ENCODE measurements at places on chromosomes 1 and 21.

DNA sequence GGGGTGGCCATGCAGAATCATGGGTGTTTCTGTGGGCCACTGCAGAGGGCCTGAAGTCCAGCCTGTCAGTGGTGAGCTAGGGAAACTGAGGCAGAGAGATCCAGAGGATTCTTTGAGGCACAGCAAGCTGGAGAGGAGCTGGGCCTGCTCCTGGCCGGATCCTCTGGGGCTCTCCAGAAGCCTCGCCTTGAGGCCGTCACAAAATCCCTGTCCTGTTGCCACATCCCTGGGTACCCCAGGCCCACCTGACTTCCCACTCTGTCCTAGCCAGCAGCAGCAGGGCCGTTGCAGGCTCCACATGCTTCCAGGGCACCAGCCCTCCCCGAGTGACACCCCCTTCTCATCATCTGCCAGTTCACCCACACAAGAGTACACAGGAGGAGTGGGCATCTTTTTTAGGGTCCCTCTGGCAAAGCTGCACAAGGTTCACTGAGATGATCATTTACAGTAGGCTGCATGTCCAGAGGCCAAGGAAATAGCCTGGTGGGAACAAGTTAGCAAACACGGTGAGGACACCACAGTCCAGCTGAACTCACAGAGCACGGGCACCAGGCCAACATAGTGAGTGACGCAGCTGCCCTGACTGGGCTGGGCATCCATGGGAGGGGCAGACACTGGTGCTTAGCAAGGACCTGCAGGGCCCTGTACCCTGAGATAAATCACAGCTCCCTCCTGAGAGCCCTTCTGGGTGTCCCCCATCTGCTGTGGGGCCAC is 25.1 kb upstream of the TSPEAR start:
- no peak for DNase-seq

GRCh38 chr1:205510308-205510950 is 6.0 kb downstream of the CDK18 start:
- DNase-seq: no peak

GRCh38 chr1:147105909-147106308 is 66.4 kb downstream of the PRKAB2 start:
- no peak for DNase-seq

GRCh38 chr1:18021242-18021641 is 86.4 kb upstream of the IGSF21 start:
- DNase-seq: no peak

DNA sequence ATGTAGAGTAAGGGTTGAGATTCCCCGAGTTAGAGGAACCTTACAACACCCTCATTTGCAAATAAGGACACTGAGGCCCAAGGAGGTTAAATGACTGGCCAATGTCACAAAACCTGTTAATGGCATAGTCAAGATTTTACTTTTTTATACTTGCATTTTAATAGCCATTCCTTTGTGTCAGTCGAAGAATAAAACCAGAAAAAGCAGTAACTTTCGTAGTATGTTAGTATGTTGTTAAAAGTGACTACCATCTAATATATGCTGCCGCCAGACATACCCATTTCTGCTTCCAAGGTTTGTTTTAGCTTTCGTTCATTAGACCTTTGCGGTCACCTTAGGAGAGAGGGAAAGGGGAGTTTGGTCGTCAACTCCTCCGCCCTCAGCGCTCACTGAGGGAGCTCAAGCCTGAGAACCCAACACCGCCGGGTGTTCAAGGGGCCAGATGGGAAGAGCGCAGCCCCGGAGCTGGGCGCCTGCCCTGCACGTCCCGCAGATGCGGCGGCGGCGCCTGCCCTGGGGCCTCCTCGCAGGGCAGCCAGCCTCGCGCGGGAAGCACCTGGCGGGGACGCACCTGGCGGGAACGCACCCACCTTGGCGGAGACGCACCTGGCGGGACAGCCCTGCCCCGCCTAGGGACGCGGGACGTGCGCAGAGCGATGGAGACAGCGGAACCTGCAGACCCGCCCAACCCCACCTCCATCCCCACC is 466 bp downstream of the VPS26C start:
- DNase-seq: peak; percentile 75

DNA sequence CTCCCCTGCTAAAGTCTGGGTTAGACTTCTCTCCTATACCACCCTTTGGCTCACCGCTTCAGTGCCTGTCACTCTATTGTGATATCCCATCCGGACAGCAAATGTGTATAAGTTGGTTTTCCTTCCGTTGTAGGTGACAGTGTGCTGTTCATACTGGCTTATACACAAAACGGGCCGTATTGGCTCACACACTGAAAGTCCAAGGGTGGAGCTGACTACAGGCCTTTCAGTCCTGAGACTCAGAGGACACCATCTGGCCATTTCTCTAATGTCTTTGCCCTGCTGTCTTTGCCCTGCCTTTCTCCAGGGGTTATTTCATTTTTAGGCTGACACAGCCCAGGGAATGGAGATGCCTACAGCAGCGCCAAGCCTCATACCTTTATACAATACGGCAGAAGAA is 90.7 kb downstream of the URB2 start:
- no peak for DNase-seq

GRCh38 chr1:7463526-7463925 is 307.6 kb upstream of the VAMP3 start:
- no peak for DNase-seq

GRCh38 chr1:3788756-3789420 is 7.4 kb downstream of the LRRC47 start:
- DNase-seq: no peak

- no peak for DNase-seq
Observed at GRCh38 chr1:248786156-248786555, 30.6 kb upstream of the LYPD8 start.

- DNase-seq: peak; percentile 36
Observed at GRCh38 chr1:32701421-32701911, 1.1 kb downstream of the SYNC start.

DNA sequence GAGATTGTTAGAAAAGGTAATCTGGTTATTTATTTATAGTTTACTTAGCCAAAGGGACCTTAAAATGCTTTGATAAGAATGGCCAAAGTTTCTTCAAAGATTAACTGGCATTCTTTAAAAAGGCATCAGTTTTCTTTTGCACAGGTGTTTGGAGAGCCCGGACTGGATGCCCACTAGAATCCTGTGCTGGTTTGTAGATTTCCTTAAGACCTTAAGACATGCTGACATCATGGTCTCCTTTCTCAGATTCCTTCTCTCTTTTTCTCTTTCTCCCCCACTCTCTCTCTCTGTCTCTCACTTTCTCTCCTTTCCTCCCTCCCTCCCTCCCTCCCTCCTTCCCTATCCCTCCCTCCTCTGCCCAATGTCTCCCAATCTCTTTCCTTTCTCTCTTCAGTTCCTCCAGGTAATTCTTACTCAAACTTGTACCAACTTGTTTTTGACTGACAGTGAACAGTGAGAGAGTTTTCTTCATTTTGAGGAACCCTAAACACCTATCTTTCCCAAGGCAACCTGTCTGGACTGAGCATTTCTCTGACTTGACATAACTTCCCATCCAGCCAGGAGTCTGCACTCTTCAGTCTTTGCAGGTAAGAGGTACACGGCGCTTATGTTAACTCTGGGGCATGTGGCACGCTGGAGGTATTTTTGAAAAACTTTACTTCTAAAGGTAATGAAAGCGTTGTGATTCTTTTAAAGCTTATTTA is at the start of gene KCNJ15:
KCNJ15 (plus strand) TSS at position 393 of the 704 bp plus-strand sequence. CDS start 42,271 bp downstream, outside the sequence.
- DNase-seq: no peak

DNA sequence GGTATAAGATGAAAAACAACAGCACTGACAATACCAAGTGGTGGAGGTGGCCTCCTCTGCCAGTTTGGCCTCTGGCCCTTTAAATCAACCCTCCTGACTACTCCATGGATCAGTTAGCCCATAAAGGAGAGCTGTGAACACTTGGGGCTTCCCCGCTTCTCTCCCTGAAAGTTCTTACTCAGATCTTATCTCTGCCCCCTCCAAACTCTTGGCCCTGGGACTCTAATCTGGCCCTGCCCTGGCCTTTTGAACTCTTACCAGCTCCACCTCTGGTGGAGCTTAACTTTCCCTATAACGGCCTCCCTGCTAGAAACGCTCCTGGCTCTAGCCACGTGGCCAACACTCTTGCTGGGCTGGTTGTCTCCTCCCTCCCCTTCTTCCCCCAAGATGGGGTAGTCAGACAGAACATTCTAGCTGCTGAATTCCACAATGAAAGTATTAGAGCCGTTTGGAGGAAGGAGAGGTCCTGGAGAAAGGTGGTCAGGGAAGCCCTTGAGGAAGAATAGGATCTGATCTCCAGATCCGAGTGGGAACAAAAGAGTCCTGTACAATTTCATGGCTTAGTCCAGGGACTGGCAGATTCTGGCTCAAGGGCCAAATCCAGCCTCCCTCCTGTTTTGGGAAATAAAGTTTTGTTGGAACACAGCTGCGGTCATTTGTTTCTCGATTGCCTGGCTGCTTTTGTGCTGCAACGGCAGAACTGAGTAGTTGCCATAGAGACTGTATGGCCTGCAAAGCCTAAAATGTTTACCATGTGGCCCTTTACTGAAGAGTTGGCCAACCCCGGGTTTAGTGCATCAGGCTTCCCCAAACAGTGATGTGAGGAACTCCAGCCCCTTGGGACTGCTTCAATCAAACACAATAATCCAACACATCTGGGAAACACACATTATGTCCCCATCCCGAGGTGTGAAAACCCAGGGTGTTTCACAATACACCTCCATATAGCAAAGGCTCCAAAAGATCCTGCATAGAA is 9.5 kb upstream of the PIGR start:
- peak; percentile 5 for DNase-seq

- DNase-seq: no peak
Observed at GRCh38 chr21:40809673-40810197, 37.2 kb downstream of the DSCAM start.

GRCh38 chr1:211938561-211938997 is 96.8 kb downstream of the INTS7 start:
- no peak for DNase-seq

DNA sequence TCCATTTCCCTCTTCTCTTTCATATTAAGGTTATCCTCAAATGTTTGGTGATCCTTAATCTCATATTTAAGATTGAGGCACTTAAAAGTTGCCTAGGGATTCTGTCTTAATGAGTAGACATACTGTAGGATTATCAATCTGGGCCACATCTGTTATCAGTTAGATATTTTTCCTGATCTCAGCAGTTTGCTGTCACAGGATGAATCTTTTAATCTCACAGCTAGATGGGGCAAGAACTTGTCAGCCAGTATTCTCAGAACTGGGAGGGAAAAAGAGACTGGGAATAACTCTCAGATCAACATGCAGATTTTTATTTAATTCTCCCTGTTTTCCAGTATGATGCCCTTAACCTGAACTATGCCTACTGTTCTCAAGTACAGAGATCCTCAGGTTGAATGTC is 14.0 kb downstream of the ZNF644 start:
- DNase-seq: peak; percentile 9

- no peak for DNase-seq
Observed at GRCh38 chr1:40808444-40808843, 24.9 kb downstream of the KCNQ4 start.

DNA sequence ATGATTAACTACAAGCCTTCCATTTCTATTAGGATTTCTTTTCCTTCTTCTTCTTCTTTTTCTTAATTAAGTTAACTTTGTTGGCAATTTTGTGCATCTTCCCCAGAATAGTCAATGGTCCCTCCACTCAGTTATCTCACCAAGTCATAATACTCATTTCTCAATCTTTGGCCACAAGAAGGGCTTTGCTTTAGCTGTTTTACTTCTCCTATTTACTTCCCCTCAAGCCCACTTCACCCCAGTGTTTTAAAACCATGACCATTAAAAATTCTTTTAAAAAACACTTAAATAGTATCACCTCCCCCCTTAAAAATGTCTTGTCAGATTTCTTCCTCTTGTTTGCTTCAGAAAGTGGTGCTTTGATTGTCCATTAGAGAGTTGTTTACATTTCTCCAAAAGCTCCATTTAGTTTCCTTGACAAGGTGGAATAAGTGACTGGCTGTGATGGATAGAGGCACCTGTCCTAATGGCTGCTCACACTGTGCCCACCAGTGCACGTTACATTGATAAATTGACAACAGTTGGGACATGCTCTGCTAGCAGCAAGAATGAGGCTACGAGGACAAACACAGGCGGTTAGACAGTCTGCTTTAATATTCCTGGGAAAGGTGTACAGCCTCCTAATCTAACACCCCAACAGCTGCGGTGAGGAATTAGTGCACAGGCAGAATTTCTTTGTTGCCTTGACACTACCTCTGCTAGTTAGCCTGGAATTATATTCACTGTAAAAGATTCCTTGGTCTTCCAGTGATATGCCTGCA is 354.7 kb downstream of the LMO4 start:
- DNase-seq: no peak

- no peak for DNase-seq
Observed at GRCh38 chr1:247746391-247746935, 1.5 kb downstream of the OR14A2 start.

- DNase-seq: peak; percentile 81
Observed at GRCh38 chr1:30675761-30676160, 47.6 kb downstream of the MATN1 start.

DNA sequence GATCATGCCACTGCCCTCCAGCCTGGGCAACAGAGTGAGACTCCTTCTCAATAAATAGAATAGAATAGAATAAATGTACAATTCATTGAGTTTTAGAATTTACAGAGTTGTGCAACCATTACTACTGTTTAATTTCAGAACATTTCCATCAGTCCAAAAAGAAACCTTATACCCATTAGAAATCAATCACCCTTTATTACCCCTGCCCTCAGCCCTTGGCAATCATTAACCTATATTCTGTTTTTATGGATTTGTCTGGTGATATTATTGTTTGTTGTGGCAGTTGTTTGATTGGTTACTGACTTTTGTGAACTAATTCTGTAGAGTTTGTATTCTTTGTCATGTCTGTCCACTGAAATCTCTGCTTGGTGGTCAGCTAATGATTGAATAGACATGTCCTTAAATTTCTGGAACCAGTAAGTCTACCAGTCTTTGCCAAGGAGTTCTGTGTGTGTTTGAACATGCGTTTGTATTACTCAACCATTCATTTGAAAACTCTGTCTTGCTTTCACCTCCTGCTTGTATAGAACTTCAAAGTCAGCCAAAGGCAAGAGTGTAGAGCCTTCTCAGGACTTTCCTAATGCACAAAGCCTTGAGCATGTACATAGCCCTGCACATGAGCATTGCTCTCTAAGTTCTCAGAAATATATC is 208.8 kb downstream of the GPR52 start:
- DNase-seq: no peak

DNA sequence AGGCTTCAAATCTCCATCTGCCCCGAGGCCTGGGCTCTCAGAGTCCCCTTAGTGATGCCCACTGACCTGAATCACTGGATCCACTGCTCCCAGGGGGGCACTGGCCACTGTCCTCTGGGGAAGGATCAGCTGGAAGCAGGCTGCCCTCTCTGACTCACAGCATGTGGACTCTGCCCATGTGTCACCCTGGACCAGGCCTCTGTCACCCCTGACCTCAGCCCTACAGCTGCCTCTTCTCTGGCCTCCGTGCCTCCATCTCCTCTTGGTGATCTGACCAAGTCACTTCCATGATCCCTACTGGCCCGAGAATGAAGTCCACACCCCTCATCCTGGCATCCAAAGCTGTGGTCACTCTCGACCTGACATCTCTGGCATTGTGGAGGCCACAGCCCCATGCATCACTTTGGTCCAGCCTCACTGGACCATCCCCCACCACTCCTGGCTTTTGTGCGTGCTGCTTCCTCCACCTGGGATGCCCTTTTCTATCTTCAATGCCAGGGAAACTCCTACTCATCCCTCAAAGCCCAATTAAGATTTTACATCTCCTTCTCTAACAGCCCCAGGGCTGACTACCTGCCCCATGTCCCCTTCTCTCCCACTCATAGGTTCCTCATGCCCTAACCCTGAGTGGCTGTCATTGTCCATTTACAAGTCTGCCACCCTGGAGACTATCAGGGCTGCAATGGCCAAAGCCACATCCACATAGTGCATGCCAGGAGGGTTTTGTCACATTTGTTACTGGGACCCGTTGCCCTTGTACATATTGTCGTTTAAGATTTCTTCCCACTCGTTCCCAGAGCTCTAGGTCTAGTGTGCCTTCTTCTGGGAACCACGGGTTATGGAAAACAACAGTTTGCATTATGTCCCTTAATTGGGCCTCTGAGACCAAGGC is 685.0 kb downstream of the MATN1 start:
- no peak for DNase-seq

All from adipocyte (in vitro differentiated cells).